Cardiac septum (tissue), 1 donor: ENCODE measurements at places on chromosomes 2 and 18. TPM values are rescaled to one million over a fixed set of nuclear protein-coding genes. Genes with fewer than 3 reads are reported as not detected.

ERLEC1 gene
- 46.0 TPM for total RNA-seq

PRSS56 gene
- total RNA-seq: not detected

DRC1 gene
- 0.13 TPM for total RNA-seq

TTC32 gene
- total RNA-seq: 7.5 TPM

STON1 gene
- total RNA-seq: 6.7 TPM

SLC8A1 gene
- 906 TPM for total RNA-seq

DNER gene
- total RNA-seq: 1.00 TPM

CASP10 gene
- 5.0 TPM for total RNA-seq

VWA3B gene
- total RNA-seq: 0.51 TPM

G6PC2 gene
- total RNA-seq: not detected

SLC4A5 gene
- total RNA-seq: 3.6 TPM

- peak; percentile 76 for DNase-seq
Observed at GRCh38 chr2:64454386-64455332, 697 bp downstream of the LGALSL start.

- no peak for DNase-seq
Observed at GRCh38 chr2:241620419-241620769, 16.6 kb downstream of the THAP4 start.

DNA sequence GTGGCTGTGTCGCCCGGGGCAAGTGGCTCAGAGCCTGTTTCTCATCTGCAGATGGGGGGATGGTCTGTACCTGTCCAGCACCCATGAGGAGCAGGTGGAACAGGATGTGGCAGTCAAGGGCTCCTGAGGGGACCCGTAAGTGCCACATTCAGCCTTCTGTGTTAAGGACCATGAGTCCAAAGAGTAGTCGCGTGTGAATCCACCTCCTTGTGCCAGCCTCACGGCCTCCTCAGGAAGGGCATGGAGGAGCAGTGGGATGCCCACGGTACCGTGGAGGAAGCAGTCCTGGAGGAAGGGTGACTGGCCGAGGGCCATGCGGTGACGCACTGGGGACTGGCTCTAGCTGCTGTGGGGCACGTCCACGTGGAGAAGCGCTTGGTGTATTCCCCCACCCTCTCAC lies 61.1 kb downstream of the ODC1 start:
- DNase-seq: no peak

GRCh38 chr2:212032536-212033219 lies 505.9 kb downstream of the ERBB4 start:
- DNase-seq: no peak

DNA sequence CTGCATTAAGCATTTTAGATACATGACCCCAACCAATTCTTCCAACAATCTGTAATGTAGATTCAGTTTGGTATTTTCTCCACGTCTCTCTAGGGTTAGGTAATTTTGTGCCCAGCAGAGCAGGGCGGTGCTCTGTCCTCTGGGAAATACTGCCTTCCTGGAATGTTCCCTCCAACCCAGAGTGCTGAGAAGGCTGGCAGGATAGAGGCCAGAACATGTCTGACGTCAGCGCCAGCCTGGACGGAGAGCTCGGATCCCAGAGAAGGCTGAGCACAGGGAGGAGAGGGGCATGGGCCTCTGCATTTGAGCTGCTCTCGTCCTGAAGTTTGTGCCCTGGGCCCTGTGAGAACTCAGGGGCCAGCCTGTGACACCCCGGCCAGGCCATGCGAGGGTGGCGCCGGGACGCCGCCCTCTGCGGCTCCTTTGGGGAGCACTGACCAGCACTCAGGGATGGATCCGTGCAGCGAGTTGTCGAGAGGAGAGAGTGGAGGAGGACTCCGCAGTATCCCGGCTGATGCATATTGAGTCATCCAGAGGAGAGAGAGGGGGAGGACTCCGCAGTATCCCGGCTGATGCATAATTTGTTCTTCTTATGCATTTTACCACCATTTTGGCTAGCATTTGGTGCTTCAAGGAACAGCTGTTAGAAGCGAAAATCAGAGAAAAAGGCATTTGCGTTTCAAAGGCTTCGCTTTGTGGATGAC lies 80.0 kb upstream of the PXDN start:
- no peak for DNase-seq

- DNase-seq: no peak
Observed at GRCh38 chr2:204725693-204726360, 180.6 kb downstream of the PARD3B start.

- DNase-seq: no peak
Observed at GRCh38 chr2:138235041-138235440, 266.5 kb upstream of the SPOPL start.

DNA sequence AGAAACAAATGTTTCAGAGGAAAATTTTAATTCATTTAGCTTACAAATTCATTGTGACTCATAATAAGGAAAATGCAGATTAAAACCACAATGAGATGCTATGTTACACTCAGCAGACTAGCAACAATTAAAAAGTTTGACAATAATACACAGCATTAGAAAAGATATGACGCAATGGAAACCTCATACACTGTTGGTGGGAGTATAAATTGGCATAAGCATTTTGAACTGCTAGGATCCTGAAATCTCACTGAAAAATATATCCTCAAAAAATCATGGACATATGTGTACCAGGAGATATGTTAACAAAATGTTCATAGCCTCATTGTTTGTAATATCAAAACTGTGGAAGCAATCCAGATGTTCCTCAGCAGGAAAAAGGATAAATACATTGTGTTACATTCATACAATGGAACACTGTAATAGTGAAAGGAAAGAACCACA lies 13.7 kb downstream of the CALCRL start:
- DNase-seq: no peak

GRCh38 chr18:60096428-60096827 lies 196.6 kb downstream of the PMAIP1 start:
- DNase-seq: no peak

- DNase-seq: no peak
Observed at GRCh38 chr2:60867007-60867406, 14.4 kb upstream of the REL start.

DNA sequence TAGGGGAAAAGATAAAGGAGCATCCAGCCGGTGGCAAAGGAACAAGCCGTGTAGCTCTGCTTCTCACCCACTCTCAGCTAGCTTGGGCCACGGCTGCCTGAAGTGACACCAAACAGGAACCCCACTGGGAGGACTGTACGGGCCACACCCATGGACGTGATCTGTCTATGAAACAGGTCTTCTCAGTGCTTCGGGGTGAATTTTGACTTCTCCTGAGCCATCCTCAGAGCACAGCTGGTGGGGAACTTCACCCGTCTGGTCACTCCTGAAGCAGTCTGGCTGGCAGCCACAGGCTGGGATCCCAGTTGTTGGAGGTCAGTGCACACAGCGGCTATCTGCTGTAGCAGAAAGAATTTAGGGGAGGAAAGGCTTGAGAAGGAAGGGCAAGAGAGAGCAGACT lies 223.8 kb downstream of the FAM210A start:
- peak; percentile 77 for DNase-seq

DNA sequence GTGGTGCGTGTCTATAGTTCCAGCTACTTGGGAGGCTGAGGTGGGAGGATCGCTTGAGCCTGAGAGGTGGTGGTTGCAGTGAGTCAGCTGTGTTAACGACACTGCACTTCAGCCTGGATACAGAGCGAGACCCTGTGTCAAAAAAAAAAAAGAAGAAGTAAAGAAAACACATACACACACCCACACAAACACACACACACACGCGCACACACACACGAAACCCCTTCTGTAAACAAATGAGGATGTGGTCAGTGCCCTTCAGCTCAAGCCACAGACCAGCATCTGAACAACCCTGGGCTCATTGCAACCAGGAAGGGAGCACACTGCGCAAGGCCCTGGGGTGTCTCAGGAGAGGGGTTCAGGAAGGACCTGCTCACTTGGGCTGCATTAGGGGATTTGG lies 47.9 kb upstream of the KCNF1 start:
- DNase-seq: peak; percentile 71

- no peak for DNase-seq
Observed at GRCh38 chr2:68320118-68320641, 431 bp upstream of the CNRIP1 start.

DNA sequence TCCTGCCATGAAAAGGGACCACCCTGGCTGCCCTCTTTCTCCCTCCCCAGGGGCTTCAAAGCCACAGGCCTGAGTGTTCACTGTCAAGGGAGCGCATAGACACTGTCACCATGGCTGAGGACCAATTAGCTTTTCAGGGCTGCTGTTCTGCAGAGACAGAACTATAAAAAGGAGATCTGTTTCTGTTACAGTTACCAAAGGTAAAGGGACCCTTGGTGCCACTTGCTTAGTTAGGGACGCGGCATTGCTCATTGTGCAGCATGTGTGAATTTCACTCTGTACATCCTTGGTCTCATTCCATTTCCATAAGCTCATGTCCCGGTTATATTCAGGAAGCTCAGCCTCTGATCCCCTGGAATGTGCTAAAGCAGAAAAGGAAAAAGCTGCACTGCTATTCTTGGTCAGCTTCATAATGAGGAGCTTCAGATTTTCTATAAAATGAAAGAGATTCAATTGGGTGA lies 55.5 kb upstream of the RNF152 start:
- DNase-seq: no peak

DNA sequence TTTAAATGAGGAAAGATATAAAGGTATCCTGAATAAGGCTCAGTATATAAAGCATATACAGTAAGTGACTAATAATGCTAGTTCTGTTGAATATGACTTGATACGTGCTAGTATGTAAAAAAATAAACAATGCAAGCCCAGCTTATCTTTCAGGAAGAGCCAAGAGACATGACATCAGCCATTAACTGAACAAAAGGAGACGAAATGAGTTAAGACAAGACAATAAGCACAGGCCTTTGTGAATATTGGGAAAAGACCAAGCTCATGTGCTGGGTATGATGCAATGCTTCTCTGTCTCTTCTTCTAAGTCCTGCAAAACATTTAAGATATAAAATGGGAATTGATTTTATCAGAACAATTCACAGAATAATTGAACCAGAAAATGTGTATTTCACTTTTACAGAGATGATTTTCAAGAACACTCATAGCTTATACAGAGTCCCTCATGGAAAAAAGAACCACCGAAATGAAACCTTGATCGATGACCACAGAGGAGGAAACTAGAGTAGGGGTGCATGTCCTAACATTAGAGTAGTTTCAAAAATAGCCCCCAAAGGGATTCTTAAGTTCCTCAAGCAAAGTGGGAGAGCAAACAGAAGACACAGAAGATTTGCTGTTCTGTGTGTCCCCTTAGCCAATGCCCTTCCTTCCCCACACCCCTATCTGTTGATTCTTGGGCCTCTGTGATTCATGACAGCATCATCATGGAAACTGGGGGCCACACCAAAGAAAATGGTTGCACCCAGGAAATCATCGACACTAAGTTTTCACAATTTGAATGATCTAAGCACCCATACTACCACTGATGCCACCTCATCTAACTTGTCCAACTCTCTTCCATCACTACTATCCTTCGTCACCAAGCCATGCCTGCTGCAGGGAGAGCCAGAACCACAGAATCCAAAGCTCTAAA lies 68.0 kb upstream of the CRIM1 start:
- no peak for DNase-seq

DNA sequence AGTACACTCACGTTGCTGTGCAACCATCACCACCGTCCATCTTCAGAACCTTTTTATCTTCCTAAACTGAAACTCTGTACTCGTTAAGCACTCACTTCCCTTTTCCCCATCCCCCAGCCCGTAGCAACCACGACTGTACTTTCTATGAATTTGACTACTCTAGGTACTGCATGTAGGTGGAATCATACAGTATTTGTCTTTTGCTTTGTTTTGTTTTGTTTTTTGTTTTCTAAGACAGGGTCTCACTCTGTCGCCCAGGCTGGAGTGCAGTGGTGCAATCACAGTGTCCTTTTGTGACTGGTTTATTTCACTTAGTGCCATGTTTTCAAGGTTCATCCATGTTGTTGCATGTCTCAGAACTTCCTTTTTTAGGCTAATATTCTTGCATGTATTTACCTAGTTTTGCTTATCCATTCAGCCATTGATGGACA lies 7.0 kb upstream of the TYMS start:
- no peak for DNase-seq

DNA sequence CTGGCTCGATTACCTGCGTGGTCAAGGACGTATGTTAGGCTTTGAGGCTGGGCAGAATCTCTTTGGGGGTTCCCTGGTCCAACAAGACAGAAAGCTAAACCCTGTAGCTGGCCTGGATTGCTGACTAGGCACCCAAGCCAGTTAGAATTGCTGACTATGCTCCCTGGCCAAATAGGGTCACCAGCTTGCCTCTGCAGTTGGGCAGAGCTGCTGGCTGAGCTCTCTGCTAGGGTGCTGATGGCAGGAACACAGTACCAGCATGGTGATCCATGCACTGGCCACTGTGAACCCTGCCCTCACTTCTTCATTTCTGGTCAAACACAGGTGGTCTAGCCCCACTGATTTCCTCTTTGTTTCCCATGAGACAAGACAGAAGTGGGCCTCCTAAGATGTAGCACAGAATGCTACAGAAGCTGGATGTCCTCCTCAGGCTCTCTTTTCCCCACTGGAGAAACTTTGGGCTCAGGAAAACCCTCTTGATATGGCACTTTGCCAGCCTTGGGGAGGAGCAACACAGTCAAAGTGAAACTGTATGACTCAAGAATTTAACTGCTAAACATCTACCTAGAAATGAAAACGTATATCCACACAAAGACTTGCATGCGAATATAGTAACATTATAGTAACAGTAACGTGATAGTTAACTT lies 20.8 kb downstream of the SP140L start:
- DNase-seq: no peak

GRCh38 chr18:57798713-57799373 lies 4.3 kb downstream of the ATP8B1 start:
- peak; percentile 60 for DNase-seq

DNA sequence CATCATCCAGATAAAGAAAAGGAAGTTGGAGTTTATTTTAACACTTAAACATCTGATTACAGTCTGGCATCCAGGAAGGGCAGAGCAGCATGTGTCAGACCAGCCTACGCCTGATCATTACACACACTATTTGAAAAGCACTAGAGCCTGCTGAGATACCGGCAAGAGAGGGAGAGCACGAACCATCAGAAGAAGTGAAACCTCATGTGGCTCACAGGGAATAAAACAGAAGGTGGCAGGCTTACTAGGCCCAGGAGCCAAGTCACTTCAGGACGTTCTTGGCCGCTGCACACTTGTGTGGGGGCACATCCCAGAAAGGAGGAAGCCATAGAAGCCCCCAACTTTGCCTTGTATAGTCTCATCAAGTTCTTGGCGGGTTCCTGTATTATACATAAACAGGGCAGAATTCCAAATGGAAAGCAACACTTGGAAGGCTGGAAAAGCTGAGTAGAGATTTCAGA lies 105.5 kb downstream of the UGGT1 start:
- DNase-seq: no peak

DNA sequence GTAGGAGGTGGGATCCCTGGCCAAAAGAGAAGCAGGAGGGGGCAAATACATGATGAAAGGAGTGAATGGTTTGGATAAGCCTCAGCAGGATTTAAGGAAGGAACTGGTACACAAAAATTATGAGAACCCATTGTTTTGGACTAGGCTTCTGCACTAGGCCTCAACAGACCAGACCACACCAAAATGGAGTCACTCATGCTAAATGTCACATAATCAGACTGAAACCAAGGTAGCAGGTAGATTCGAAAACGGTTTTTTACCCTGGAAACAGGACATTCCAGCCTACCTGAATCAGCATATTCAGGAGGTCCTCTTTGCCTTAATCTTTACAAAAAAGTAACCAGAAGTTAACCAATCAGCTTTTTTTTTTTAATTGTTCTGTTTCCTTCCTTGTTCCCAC lies 49.4 kb upstream of the CDCA7 start:
- no peak for DNase-seq
